GM12891 (cell line): ENCODE measurements at places on chromosomes 1 and 21.

DNA sequence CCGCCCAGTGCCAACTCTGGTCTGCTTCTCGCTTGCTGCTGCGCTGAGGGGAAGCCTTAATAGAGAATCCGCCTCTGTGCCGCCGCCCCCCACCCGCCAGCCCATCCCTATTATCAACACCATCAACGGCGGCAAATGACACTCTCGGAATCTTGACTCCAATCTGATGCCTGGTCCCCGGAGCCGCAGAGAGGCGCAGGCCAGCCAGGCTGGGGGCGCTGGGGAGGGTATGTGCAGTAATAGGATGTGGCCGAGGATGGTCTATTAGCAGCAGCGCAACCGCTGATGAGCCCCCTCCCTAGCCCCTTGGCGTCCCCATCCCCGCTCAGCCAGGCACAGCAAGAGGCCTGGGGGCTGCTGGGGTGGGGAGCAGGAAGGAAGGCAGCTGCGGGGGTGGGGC, 15.1 kb upstream of the DMBX1 start:
- no peak for DNase-seq

DNA sequence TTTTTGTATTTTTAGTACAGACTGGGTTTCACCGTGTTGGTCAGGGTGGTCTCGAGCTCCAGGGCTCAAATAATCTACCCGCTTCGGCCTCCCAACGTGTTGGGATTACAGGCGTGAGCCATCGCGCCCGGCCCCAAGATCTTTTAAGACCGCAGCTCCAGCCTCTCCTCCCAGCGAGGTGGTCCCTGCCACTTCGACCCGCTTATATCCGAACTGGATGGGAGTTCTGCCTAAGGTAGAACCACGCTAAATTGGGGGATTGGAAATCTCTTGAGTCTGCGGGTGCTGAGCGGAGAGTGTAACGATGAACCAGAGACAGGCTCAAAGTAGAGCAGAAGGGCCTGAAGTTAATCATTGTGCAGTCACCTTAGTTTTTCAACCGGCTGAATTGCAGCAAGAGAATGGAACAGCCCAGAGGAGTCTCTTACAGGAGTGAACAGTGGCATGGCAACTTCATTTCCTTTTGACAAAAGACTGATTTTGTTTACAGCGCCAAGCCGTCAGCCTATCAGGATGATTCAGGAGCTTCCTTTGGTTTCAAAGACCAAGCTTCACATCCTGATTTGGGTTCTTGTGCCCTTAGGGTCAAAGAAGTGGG, 726 bp upstream of the CYB5R1 start:
- peak; percentile 15 for DNase-seq

DNA sequence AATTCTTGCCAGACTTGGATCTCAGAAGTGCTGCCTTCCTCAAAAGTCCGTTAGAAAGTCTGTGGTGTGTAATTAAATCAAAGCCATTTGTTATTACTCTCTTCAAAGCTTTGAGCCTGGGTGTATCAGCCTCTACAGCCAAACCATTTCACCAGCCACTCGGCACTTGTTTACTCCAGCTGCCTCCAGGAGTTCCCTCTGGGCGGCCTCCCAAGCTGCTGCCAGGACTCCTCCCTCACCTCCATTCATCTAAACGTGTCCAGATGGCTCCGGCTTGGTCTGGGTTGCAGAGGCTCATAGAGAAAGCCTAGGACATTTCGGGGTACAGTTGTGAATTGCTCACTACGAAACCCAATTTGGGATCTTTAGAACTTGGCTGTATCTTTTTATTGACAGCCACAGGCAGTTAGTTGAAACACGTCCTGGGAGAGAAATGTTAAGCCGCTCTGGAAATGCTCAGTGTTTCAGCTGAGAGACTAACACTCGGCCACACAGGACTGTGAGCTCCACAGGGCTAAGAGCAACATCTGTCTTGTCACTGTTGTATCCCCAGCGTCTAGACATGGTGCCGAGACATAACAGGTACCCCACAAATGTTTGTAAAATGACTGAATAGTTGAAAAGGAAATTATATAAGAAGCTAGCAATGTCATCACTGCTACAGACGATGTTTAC, 116.9 kb upstream of the NGF start:
- no peak for DNase-seq

- DNase-seq, result no peak
These were observed 596.3 kb downstream of the LTN1 start for GRCh38 chr21:28396421-28396820.

DNA sequence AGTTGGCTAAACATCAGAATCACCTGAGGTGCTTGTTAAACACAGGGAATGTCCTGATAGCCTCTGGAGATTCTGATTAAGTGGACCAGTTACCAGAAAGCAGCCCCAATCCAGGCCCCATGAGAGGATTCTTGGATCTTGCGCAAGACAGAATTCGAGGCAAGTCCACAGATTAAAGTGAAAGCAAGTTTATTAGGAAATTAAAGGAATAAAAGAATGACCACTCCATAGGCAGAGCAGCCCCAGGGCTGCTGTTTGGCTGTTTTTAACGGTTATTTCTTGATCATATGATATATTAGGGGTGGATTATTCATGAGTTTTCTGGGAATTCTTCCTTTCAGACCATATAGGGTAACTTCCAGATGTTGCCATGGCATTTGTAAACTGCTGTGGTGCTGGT, 176.2 kb downstream of the ROR1 start:
- no peak for DNase-seq

DNA sequence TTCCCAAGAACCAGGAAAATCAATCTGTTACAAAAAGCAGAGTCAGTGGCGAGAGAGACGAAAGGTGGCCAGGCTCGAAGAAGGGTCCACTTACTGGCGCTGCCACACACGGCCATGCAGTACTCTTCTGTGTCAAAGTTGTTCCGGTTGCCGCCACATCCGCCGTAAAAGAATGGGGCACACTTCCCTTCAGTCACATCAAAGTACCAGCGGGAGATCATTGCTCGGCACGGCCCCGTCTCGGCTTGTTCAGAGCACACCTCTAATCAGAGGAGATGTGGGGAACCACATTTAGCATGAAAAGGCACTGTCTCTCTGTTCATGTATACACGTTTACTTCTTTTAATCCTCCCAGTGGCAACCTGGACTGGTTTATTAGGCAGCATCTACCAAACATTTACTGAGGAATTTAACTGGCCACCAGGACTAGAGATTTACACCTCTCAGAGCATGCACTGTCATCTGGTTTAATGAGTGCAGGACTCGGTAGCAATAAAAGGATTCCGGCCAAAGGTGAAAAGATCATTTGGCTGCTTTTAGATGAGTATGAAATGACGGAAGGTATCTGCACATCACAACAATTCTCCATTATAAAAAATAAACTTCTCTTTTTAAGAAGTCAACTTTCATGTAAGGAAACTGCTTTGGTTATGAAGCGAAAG, 170.5 kb downstream of the APP start:
- no peak for DNase-seq

GRCh38 chr1:107530543-107530942, 389.7 kb downstream of the NTNG1 start:
- no peak for DNase-seq

- no peak for DNase-seq
These were observed 120.5 kb upstream of the KLHDC7A start for GRCh38 chr1:18360251-18360650.

DNA sequence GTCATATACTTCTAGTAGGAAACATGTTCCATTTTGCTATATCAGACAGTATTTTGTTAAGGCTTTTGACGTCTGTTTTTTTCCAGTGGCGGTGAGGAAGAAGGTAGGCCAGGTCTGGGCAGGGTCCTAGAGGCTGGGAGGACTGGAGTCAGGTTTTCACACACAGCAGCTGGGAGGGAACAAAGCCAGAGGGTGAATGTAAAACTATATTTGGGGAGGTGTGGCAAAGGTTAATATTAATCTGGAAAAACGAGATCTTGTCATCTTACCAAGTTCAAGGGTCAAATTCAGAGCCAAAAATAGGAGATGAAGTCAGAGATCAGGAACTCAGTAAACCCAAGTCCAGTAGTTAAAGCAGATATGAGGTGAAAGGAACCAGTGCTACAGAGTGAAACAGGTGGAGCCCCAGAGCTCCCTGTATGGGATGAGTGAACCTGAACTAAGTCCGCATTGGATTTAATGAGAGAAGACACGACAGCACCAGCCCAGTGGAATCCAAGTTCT, 10.7 kb upstream of the OTUD7B start:
- no peak for DNase-seq

- DNase-seq, result no peak
These were observed 34.2 kb downstream of the PKP1 start for GRCh38 chr1:201317551-201317950.

DNA sequence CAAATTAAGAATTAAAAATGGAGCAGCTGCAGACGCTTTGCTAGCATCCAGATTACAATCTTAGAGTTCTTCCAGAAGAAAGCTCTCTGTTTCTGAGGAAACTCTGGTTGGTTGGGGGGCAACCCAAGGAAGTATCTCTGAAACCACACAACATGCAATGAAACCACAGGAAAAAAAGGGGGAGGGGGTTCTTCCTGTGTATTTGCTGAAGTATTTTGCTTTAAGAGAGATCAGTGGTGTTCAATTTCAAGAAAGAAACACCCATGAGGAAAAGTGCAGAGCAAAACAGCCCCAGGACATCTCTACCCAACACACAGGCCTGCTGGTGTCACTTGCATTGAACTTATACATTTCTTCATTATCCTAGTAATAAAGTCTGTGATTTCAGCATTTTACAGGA, 19.7 kb upstream of the TIAM1 start:
- no peak for DNase-seq

DNA sequence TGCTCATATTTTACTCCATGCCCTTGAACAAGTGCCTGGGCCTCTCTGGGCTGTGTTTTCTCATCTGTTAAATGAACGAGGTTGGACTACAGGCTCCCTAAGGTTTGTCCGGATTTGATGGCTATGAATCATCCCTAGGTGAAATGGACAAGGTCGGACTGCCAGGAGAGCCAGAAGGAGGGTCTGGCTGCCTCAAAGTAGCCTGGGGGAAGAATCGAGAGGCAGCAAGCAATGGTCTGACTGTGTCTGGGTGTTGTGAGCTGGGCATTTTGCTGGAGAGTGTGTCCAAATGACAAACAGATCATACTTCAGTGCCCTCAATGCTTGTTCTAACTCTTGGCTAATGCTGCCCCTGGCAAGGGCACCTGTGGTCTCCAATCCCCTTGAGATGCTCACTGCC, 730.9 kb downstream of the PTPRU start:
- DNase-seq, result no peak

DNA sequence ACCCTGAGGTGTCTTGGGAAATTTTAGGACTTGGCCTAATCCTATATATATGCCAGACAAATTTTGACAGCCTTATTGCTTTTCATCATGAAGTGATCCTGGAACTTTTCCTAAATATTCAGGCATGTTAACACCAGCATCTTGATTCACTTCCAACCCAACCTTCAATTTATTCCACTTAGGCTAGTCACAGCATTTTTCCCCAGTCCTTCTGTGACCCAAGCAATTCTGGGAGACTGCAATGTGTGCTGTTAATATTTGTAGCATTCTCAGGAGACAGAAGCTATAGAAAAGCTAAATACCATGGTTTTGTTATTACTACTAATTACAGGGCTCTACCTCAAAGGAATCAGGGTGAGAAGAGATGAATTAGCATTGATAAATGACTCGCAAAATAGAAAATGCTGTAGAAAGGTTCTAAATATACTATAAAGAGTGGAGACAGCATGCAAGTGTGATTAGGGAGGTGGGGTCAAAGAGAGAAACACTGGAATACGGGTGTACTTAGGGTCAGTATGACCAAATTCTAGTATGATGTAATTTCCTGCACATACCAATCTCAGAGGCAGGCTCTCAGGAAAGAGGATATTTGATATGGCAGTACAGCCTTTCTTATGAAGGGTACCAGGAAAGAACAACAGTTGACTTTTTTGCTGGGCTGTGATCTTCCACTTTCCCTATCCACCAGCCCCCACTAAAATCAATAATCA, 29.1 kb downstream of the PRRX1 start:
- DNase-seq, result no peak
